Left lung (tissue), 14 donors: ENCODE measurements at places on chromosomes 2 and 18. TPM values are rescaled to one million over a fixed set of nuclear protein-coding genes. Genes with fewer than 3 reads are reported as not detected.

The ABCG5 gene
- not detected for total RNA-seq

The SESTD1 gene
- 76.9 TPM for total RNA-seq

The EPG5 gene
- 38.0 TPM for total RNA-seq

The KLHL30 gene
- 1.0 TPM for total RNA-seq

The UPP2 gene
- not detected for total RNA-seq

The MIB1 gene
- total RNA-seq, result 26.3 TPM

The CCDC102B gene
- total RNA-seq, result 60.7 TPM

The TEX44 gene
- total RNA-seq, result not detected

The DSEL gene
- 17.3 TPM for total RNA-seq

The DHRS9 gene
- 3.9 TPM for total RNA-seq

The IL1RN gene
- 28.6 TPM for total RNA-seq

The LINC00305 gene
- not detected for total RNA-seq

The EFHD1 gene
- total RNA-seq, result 5.5 TPM

The CHST9 gene
- 4.2 TPM for total RNA-seq

The C2orf78 gene
- not detected for total RNA-seq
